ENCODE measurements at places on chromosomes 2 and 18.

- no peak for DNase-seq
Observed at GRCh38 chr18:49694402-49694801, 118.9 kb downstream of the ACAA2 start.

DNA sequence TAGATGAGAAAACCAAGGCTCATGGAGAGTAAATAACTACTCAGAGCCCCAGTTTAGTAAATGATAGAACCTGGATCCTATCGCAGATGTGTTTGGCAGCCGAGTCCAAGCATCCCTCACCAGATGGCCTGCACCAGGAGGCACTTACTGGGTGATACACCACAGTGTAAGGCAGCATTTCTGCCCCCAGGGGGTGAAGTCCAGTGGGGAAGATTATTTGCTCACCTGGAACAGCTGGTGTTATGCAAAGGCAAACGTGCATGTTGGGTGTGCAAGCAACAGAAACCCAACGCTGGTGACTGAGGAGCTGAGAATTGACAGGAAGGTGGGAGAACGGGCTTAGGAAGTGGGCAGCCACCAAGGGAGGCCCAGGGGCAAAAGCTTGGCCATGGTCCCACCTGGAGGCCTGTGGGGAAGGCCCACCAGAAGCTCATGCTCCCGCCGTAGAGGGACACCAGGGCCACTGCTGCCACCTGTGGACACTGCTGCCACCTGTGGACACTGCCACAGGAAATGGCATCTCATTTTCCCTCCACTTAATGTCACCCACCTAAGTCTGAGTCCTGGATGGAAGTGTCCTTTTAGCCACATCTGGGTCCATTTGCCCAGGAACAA is 100.6 kb downstream of the TFCP2L1 start:
- no peak for DNase-seq

GRCh38 chr2:10935953-10936942 is 24.5 kb downstream of the KCNF1 start:
- peak; percentile 99 for DNase-seq

DNA sequence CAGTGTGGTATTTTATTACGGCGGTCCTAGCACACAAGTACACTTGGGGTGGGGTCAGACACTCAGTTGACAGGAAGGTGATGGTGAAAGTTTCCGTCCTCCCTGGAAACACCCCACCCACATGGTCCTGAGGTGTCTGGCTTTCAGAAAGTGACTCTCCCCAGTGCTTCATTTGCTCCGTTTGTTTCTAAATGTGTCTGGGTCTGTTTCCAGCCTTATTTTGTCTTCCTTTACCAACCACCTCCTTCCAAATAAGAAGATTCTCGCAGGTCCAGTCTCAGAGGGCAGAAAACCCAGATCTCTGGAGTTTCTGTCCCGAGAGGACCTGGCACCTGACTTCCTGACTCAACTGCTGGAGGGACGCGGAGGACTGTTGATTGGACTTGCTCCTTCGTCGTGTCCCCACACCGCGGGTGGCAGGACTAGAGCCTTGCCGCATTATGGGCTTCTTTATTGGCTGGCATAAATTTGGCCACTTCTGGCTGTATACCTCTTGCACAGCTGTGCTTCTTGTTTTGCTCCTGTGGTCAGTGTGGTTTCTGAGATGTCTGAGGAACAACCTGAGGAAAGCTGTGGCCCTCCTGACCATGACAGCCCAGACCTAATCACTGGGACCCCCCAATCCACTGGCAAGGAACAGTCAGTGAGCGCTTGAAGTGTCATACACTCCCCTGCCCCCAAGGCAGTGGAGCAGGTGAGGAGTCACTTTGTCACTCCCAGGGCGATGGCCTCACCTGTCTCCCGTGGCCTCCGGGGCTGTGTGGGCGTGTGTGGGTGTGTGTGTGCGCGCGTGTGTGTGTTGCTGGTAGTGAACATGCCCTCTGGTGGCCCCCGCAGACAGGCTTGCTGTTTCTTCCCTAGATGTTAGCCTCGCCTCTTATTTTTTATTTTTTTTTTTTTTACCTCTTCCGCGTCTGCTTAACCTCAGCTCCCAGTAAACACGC is 45.6 kb downstream of the MEX3C start:
- no peak for DNase-seq

- peak; percentile 3 for DNase-seq
Observed at GRCh38 chr18:13500869-13501542, 225.4 kb downstream of the FAM210A start.

DNA sequence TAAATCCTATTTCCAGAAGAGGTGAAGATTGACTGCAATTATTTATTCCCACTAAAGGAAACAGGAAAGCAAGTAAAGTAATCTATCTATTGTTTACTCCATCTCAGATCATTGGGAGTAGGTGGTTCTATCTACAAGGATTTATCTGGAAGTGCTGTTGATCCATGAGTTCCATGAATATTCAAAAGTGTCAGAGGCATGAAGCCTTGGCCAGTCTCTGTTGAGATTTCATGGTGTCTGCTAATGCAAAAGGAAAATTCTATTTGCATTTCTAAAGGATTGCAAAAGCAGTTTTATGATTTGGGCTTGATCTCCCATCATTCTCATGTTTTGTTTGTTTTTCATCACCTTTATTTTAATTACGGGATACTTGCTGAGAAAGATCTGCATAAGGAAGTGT is 102.4 kb upstream of the ST6GAL2 start:
- no peak for DNase-seq

All from HFFc6 (cell line).